ENCODE measurements at places on chromosomes 1 and 21.

DNA sequence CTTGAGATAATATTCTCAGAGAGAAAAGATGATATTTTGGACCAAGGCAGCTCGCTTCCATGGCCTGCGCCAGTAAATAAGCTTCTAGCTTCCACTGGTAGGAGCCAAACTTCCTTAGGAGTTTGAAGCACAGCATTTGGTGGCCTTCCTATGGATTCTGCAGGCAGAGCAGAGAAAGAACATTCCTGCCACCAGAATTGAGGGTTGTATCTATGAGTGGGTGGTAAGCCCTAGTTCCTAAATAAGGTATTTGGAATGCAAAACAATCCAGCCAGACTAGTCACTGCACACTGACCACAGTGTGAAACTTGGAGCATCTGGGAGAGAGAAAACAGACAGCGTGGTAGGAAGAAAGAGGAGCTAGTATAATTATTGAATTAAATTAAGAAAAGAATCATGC, 54.1 kb upstream of the BCAR3 start:
- DNase-seq: no peak

- no peak for DNase-seq
Measured at GRCh38 chr21:39124681-39125251, 58.5 kb downstream of the PSMG1 start.

- DNase-seq: no peak
Measured at GRCh38 chr1:183697814-183698590, 44.9 kb upstream of the APOBEC4 start.

GRCh38 chr1:228848406-228848805, 113.1 kb downstream of the RHOU start:
- no peak for DNase-seq

GRCh38 chr1:86388777-86389176, 7.3 kb downstream of the ODF2L start:
- DNase-seq: no peak

- DNase-seq: no peak
Measured at GRCh38 chr1:30984165-30984889, 75.8 kb upstream of the SDC3 start.

- no peak for DNase-seq
Measured at GRCh38 chr1:113210248-113210647, 137.2 kb downstream of the LRIG2 start.

DNA sequence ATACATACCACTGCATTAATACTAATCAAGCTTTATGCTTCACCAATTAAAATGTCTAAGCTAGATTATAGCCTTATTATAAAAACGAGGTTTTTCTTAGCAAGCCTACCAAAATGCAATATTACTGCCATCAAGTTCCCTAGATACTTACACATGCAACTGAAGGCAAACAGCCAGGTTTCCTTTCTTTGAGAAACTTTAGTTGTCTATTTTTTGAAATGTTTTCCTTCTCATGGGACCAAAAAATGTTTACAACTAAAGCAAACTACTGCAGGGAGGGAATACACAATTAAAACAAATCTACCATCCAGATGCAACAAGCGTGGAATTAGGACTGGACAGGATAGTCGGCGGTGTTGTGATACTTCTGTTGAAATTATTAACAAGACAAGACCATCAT, 1.3 kb downstream of the ZNF644 start:
- no peak for DNase-seq

- no peak for DNase-seq
Measured at GRCh38 chr1:38420666-38421065, 374.1 kb upstream of the POU3F1 start.

- DNase-seq: no peak
Measured at GRCh38 chr1:233620065-233620464, 6.2 kb downstream of the KCNK1 start.

DNA sequence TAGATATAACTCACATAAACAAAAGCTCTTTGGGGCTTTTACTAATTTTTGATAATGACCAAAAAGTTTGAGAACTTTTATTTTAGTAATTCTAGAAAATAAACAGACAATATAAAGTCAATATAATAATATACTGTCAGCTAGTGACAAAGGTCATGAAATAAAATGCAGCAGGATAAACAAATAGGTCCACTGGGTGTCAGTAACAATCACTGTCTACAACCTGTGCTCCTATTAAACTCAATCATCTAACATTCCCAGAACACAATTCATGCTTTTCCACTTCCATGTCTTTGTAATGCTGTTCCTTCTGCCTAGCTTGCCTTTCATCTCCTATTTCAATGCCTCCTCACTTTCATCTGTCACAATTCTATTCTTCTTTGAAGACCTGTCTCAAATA, 186.1 kb downstream of the GIPC2 start:
- no peak for DNase-seq

DNA sequence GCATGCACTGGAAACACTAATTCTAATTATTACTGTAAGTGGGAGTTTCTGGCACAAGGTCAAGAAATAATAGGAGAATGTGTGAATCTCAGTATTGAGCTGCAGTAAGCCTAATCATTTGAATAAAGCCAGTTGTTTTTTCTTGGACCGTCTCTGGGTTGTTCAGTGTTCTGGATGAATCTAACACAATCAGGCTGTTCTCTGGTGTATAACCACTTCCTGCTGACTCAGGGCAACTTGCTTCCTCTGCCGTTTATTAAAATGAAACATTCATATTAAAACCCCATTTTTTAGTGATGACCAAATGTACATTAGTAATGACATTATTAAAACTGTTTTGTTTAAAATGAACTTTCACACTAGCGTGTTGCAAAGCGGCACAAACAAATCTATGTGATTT, 273.1 kb upstream of the SNX7 start:
- DNase-seq: no peak

DNA sequence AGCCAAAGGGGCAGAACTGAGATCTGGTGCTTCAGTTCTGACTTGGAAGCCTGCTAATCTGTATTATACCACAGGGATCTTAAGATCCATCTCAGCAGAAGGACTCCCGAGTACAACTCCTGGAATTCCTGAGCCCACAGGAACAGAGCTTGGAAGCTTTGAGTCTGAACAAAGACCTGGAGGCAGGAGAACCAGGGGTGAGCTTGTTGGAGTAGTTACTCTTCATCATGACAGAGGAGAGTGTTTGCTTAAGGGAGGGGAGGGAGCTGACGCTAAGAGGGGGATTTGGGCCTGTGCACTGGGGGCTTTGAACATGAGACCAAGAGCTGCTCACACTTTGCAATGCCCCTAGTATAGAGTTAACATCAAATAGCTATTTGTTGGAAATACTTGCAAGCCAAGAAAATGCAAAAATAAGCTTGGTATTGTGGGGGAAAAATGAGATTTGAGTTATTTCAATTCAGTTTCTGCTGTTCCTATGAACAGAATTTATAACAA, 41.1 kb upstream of the TRABD2B start:
- no peak for DNase-seq

GRCh38 chr21:21332492-21332891, 334.3 kb downstream of the NCAM2 start:
- DNase-seq: no peak

DNA sequence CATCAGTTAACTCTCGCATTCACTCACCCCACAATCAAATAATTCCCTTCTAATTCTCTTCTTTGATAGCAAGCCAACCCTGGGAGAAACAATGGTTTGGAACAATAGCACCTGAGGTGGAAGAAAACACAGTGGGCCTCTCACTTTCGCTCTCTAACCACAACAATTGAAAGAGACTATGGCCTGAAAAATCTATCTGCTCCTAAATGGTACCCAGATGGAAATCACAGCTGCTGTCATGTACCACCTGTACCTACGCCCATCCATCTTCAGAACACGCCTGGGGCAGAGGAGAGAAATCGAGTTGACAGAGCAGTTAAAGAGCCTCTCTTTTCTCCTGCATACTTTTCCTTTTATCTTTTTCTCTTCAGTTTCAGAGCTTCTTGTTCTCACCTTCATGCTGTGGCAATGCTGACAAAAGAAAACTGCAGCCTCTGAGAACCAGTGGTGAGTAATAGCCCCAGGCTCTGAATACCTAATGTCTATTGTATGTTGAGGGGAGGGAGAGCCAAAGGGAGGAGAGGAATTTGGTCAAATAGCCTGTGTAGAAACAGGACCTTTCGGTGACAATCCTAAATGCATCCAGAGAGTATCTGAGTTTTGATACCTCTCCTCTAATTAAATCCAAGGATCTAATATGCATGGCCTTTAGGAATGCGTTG, 57.7 kb downstream of the ZC3H11B start:
- no peak for DNase-seq

- DNase-seq: peak; percentile 17
Measured at GRCh38 chr1:43949678-43950077, 2.9 kb downstream of the IPO13 start.

DNA sequence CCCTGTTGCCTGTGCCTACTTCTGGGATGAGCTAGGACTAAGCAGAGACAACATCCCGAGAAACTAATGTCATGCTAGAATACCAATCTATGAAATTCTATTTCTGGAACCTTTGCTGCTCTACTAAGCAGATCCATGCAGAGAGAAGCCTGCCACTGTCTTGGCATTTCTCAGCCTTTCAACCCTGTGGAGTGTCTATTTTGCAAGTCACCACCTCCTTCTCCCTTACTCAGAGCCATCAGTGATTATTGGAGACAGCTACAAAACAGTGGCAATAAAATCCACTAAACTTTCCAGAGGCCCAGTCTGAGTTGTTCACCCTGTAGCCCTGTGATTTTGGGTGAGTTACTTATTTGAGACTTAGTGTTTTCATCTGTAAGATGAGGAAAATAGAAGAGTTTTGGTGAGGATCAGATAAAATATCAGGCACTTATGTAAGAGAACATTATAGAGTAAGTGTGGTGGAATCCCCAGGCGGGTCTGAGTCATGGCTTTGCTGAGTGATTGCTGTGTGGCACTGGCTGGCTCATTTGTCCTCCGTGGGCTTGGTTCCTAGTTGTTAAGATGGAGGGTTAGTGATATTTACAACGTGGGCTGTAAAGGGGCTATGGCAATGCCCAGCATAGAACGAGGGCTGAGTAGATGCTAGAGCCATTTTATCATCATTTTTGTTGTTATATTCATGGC, 61.1 kb downstream of the FMN2 start:
- DNase-seq: no peak

GRCh38 chr1:3410142-3410925, 44.1 kb upstream of the ARHGEF16 start:
- no peak for DNase-seq

- no peak for DNase-seq
Measured at GRCh38 chr1:168772428-168773060, 43.5 kb upstream of the DPT start.

All from SHP77 treated with DMSO at 0.1 percent for 48 hours (cell line).